HL-60 (cell line): ENCODE measurements at places on chromosomes 5 and 9.

- no peak for DNase-seq
Observed at GRCh38 chr9:123350590-123351310, 5.2 kb upstream of the CRB2 start.

DNA sequence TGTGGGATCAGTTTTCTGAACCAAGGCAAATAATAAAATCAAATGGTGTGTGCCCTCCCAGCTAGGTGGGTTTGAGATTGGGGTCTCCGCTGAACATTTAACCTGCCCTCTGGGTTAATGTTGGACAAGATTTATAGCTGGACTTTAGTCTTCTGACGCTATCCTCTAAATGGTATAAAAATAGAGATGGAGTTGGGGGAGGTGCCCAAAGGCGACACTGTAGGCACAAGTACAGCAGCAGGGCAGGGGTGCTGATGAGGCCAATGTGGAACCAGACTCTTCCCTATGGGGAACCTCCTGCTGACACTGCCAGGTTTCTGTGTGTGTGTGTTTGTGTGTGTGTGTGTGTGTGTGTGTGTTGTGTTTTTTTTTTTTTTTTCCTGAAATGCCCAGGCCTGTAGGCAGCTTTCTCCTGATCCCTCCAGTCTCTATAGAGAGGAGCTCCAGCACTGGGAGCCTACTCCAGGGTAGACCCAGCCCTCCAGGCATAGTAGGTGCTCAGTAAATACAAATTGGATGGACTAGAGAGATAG lies 37.9 kb downstream of the PCDH1 start:
- no peak for DNase-seq

GRCh38 chr9:13816837-13817236 lies 497.1 kb downstream of the NFIB start:
- DNase-seq, result no peak

DNA sequence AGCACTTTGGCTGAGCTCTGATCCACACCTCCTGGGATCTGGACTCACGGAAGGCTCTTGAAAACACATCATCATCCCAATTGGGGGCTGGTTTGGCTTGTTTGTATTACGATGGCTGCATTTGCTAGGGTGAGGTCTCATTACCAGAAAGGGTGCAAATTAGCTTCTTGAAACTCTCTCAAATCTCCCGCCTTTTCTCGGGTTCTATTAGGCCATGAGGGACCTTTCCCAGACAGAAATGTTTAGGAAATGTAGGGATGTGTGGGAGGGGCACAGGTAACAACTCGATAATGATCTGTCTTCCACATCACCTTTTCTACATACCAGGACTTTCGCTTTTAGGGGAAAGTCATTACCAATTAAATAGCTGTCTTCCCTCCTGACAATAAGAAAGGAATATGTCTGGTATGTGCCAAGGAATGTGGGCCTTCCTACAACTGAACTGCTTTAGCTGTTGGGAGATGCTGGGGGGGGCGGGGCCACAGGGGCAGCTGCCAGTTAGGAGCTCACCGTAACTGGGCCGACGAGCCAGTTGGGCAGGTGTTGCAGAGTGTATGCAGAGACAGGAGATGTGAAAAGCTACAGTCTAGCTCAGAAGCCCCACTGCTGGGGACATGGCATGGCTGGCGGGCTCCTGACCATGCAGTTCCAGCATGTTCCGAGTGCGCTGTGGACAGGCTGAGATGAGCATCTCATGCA lies 71.2 kb downstream of the AK8 start:
- no peak for DNase-seq

GRCh38 chr5:135843571-135844337 lies 9.3 kb downstream of the SLC25A48 start:
- DNase-seq, result no peak

DNA sequence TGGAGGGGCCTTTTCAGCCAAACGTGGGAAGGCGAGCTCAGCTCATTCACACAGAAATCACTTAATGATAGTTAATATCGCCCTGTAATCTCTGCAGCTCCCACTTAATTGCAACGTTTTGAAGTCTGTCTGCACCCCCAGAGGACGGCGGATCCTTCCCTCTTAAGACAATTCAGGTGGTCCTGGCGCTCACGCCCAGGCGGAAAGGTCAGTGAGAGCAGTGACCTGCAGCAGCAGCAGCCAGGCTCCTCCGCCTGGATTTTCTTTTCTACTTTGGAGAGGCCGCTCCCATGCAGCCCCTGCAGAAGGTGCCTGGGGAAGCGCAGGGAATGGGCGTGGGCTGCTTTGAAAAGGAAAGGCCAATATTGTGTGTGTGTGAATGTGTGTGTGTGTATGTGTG lies 400.9 kb upstream of the IRX1 start:
- no peak for DNase-seq

- peak; percentile 50 for DNase-seq
Observed at GRCh38 chr9:125428060-125428901, 166.7 kb downstream of the GAPVD1 start.

DNA sequence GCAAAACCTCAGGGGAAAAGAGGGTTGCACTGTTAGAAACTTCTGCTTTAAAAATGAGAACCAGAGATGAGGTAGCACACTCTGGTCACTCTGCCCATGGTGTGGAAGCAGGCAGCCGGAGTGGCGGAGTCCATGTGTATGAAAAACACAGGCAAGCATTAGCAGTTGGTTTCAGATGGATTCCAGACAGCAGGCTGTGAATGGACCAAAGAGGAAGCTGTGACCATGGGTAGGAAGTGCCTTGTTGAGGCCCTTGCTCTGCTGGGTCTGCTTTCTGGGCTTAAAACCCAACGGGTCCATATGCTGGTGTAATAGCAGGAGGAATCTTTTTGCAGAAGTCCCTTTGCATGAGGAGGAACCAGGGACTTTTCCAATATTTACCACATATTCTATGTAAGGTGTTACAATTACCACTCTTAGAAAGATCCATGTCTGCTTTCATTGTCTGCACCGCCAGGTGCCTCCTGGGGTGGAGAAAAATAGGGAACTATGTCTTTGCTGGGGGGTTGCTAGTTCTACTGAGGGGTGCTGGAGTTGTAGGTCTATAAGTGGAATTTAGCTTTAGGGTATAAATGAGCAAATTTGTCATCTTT lies 77.0 kb downstream of the ANKRD55 start:
- DNase-seq, result no peak

DNA sequence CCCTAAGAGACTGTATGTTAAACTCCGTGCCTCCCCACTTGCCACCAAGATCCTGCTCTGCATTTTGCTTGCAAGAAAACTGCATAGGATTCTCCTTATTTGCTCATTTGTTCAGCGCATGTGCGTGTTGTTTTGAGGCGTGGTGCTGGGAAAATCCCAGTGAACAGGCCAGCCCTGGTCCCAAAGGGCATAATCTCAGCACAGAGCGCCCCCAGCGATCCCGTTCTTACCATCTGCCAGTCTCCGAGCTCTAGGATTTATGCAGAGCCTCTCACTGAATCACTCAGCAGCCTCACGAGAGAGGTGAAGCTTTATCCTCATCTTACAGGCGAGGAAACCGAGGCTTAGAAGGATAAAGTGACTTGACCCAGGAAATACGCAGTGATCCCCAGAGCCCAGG lies 11.5 kb downstream of the PRRX2 start:
- DNase-seq, result no peak

- DNase-seq, result no peak
Observed at GRCh38 chr5:104821606-104822005, 1259.0 kb upstream of the NUDT12 start.

GRCh38 chr9:90012949-90013348 lies 408.1 kb downstream of the GADD45G start:
- no peak for DNase-seq

- DNase-seq, result no peak
Observed at GRCh38 chr5:36535378-36535777, 71.0 kb upstream of the SLC1A3 start.

DNA sequence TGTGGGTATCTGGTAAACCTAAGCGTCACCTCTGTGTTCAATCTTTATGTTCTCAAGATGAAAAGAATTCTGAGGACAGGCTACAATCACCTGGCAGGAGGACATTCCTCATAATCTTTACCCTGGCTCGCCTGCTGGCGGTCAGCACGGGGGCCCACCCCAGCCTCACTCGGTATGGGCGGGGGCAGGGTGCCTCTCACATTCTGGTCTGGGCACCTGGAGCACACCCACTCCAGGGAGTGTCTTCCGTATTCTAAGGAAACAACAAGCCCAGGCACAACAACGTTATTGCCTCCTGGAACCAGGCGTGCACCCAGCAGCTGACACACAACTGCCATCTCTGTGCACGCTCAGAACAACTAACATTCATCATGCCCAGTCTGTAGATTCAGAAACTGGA lies 179.8 kb downstream of the ROR2 start:
- no peak for DNase-seq

DNA sequence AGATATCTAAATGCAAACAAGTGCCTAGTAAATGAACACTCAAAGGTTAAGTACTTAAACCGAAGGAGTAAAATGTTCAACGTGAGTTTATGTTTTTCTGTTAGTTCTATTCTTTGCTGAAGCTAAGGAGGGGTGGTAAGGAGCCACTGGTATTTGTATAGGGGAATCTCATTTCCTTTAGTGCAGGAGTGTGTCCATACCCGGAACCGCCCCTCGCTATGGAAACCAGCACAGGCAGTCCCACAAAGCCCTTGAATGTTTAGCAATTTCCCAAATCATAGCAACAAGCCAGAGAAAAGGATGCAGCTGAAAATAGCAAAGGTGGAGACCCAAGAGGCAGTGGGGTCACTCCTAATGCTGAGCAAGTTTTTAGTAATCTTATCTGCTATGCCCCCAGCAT lies 78.8 kb upstream of the STK32A start:
- no peak for DNase-seq

DNA sequence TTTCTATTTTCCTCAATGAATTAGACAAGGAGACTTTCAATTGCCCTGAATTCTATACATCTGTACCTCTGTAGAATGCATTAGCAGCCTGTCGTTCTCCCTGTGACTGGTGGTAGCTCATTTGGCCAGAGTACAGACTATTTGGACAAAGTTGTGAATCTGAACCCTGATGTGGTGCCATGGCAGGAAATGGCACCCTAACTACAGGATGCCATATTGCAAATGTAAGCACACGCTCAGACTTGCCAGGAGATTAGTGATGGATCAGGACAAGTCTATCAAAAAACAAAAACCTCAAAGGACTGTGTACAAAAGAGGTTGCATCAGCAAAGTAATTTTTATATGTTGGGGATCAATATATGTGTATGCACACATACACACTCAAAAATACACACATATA lies 58.3 kb downstream of the SVEP1 start:
- no peak for DNase-seq

DNA sequence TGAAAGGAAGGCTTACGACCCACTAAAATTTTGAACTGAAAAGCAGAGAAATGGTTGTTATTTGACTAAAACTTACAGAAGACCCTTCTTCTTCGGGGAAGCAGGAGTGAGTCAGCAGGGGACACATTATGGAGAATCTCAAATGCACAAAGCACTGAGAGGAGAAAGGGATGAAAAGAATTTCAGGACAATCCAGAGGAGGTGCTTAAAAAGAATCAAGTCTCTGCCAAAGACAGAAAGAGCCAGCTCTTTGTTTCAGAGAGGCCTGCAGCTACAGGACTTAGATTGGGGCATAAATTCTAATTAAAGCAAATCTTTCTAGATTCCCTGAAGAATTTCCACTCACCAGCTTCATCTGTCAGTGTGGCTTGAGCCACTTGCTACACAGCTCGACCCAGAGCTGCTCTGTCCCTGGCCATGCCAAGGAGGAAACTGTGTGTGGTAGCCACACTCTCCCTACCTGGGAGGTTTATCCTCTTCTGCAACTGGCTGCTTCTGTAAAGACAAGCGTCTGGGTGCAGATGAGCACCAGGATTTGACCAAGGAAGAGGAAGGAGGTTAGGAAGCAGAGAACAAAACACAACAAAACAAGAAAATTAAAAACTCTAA lies 89.9 kb downstream of the SEMA5A start:
- no peak for DNase-seq

- DNase-seq, result peak; percentile 21
Observed at GRCh38 chr5:176609724-176610434, at the start of gene GPRIN1. Gene GPRIN1 (minus strand): TSS chr5:176610156. CDS start chr5:176599834, 10,322 bp downstream.

GRCh38 chr5:581266-581665 lies 30.9 kb upstream of the CEP72 start:
- no peak for DNase-seq

DNA sequence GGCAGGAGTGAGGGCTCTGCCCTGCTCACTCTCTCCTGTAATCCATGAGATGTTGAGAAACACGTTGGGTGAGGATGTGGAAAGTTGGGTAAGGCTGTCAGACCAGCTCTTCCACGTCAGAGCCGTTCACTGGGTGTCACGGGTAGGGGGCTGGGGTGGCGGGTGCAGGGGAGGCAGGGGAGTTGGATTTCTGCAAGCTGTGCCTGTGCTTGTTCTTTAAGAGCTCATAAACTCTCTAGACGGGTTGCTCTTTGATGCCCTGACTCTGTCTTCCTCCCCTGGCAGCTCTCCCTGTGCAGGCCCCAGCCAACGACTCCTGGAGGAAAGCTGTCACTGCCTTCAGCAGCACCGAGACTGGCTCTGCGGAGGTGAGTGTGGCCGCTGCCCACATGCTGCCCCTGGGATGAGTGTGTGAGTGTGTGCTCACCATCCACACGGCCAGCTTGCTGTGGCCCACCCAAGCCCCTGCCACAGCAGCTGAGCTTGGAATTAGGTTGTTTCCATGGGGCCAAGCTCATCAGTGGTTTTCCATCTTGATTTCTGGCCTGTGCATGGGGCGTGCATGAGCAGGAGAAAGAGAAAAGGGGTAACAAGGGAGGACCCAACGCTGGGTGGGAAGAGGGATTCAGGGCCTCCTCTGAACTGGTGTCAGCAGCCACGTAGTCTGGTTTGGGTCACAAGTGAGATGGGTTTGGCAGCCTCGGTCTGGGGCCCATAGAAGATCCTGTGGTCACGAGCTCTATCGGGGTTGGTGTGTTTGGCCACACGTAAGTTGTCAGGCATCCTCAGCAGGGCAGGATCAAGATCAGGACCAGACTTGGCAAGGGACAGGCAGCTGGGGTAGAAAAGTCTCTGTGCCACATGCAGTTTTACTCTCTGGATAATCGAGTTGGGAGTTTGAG lies 21.0 kb upstream of the POMT1 start:
- DNase-seq, result no peak

DNA sequence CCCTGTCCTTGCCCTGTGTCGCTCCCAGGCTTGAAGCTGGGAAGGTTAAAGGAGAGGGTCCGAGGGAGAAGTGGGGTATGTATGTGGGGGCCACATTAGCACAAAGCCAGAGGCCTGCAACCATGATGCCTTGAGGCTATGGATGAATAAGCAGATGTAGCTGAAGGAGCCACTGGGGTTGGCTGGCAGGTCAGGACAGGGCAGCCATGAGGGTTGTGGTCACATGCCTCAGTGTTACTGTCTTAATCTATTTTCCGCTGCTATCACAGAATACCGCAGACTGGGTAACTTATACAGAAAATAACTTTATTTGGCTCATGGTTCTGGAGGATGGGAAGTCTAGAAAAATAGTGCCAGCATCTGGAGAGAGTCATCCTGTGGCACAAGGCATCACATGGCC lies 9.2 kb upstream of the GRHPR start:
- DNase-seq, result no peak

- DNase-seq, result no peak
Observed at GRCh38 chr9:105355781-105356180, 92.1 kb upstream of the FSD1L start.

- DNase-seq, result peak; percentile 50
Observed at GRCh38 chr9:86034863-86035734, 64.3 kb downstream of the GOLM1 start.
